ENCODE measurements at places on chromosomes 12 and 14. TPM values are rescaled to one million over a fixed set of nuclear protein-coding genes. Genes with fewer than 3 reads are reported as not detected.

DNA sequence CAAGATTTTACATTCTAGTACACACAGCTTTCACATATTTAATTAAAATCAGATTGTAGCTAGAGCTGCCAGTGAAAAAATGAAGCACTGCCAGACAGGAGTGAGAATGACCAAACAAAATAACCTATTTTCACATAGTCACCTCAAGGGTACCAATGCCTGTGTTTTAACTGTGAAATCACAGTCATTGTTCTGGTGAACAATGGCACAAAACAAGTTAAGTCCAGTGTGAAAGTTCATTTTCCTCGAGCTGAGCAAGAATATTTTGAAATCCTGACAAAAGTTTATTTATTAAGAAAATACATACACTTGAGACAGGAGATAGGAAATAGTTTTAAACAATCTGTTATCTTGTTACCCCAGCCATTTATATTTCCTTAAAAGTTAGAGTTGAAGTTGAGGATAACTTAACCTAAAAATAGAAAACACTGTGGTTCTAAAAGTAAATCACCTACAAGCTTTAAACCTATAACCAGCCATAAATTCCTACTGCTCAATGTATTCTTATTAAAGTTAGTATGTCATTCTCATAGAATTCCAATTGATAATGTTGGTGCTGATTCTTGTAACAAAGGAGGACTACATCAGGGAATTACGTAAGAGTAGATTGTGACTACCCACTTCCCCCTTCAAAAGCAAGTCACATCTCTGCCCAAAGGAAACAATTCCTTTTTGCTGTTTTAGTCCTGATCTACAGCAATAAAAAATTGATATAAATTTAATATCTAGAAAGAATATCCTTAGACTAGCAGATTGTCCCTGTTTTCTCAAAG is 15.9 kb downstream of the DENND5B start:
- peak; percentile 77 for DNase-seq

- DNase-seq, result peak; percentile 51
Observed at GRCh38 chr14:37623426-37623951, 28.1 kb downstream of the TTC6 start.

The CALCOCO1 gene
- total RNA-seq, result 234 TPM

- no peak for DNase-seq
Observed at GRCh38 chr12:53786411-53786810, 34.6 kb upstream of the CISTR start.

DNA sequence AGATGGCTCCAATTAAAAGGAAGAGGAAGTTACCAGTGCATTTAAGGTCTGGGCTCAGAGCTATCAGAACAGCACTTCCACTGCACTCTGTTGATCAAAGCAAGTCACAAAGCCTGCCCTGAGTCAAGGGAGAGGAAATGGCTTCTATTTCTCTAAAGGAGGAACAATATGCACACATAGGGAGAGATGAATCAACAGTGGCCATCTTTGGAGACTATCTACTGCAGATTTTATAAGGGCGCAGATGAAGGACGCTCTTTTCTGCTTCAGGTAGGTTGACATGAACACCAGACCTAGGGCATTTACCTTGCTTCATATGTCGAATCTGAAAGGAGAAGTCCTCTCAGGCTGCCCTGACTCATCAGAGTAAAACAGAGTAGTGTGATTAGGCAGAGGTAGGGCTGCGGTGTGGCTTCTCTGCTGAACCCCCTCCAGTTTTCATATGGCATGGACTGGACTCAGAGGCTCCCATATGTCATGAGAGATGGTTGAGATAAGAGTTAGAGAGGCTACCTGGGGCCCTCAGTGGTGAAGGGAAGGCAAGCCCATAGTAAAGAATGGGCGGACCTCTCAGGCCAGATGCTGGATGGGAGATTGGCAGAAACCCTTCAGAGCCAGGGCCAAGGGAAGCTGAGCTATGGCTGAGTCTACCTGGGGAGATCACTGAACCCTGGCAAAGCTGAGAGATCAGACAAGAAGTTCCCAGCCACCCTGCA is 84.4 kb downstream of the ARF6 start:
- no peak for DNase-seq

DNA sequence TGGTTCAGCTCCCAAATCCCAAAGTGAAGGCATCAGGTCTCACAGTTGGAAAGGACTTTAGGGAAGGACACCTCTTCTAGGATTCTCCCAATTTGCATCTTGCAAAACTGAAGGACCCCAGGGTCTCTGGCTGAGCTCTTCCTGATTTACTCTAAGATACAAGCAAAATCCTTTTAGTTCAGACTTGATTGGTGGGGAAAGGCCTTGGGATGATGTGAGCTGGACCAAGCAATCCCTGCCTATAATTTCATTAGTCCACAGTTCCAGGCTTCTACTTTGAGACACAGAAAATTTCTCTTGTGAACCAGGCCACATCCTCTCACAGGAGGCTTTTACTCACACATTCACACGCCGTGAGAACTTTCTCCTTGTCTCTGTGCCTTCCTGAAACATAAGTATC is 23.6 kb upstream of the VWF start:
- DNase-seq, result no peak

The PLCZ1 gene
- 0.18 TPM for total RNA-seq

DNA sequence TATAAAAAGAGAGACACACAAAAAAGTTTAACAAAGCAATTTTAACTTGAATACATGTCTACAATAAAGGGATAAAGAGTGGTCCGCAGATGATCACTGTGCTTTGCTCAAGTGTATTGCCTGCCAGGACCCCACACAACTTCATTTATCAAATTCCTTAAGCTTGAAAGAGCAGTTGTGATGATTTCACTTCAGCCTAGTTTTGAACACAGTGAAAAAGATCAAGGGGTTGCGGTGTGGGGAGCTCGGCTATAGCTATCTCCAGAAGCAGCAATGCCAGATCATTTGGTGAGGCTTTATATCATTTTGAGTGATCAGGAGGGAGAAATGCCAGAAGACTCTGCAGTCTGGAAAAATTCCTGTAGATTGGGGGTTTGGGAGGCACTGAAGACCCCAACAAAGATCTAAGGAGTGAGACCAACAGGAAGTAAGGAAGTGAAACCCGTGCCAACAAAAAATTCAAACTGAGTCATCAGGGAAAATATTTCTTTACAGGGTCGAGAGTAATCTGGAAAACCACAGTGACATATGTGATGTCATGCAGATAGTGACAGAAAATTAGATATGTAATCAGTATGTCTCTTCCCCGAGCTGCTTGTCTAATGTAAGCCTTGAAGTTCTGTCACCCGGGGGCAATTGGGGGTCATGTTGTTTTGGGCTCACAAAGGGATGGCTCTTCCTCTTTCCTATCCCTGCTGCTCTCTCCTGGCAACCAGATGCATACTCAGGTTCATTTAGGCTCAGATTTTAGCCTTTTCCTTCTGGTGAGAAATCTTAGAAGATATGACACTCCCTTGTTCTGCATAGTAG is 221.8 kb downstream of the MSRB3 start:
- DNase-seq, result peak; percentile 70

The PKP2 gene
- 0.45 TPM for total RNA-seq

GRCh38 chr14:31864937-31865855 is 211.9 kb upstream of the ARHGAP5 start:
- no peak for DNase-seq

DNA sequence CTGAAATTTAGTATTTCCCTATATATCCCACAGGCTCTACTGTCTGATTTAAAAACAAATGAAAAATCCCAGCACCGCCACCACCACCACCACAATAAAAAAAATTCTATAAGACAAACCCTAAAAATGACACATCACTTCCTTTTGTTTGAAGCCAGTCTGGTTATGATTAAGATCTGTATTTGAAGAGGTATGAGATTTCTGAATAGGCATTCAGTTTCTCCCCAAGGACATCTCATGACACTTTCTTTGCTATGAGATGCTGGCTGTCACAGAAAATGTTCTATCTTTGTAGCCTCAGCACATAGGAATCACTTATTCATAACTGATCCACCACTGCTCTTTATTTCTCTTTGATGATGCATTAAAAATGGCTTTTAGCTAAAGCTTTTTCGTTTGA is 1071.0 kb downstream of the SLC6A15 start:
- DNase-seq, result no peak

The NANOG gene
- 0.16 TPM for total RNA-seq

DNA sequence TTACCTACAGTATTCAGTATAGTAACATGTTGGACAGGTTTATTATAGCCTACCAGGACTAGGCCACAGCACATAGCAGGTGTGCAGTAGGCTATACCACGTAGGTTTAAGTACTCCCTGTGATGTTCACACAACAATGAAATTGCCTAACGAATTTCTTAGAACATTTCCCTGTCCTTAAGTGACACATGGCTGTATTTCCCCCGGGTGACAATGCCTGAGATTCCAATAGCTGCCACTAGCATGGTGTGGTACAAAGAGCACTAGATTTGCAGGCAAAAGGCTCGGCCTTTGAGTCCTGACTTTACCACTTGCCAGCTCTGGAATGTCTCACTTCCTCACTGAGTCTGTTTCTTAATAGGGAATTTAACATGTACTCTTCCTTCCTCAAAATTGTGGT is 19.7 kb downstream of the PTPN21 start:
- DNase-seq, result no peak

GRCh38 chr12:47556261-47557030 is 149.4 kb downstream of the RPAP3 start:
- no peak for DNase-seq

The IGFBP6 gene
- total RNA-seq, result 2,626 TPM

- no peak for DNase-seq
Observed at GRCh38 chr12:52256584-52256935, 17.9 kb upstream of the KRT86 start.

GRCh38 chr14:58151133-58152013 is 640 bp downstream of the ARMH4 start:
- DNase-seq, result peak; percentile 40

The FBLN5 gene
- total RNA-seq, result 56.8 TPM

DNA sequence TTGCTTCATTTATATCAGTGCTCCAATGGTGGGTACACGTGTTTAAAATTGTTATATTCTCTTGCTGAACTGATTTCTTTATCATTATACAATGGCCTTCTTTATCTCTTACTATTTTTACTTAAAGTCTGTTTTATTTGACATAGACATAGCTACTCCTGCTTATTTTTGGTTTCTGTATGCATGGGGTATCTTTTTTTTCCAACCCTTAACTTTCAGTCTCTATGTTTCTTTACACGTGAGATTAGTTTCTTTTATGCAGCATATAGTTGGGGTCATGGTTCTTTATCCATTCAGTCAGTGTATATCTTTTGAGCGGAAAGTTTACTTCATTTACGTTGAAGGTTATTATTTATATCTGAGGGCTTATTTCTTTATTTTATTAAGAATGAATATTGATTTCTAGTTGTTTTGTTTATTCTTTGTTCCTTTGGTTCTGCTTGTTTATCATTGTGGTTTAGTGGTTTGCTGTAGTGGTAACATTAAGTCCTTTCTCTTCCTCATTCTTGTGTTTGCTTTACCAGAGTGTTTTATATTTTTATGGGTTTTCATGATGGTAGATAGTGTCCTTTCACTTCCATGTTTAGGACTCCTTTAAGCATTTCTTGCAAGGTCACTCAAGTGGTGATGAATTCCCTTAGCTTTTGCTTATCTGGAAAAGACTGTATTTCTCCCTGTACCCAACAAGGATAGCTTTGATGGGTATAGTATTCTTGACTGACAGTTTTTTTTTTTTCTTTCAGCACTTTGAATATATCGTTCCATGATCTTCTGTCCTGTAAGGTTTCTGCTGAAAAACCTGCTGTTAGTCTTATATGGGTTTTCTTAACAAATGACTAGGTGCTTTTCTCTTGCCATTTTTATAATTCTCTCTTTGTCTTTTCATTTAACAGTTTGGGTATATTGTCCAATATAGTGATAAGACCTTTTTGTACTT is 38.3 kb upstream of the FAR2 start:
- no peak for DNase-seq

GRCh38 chr12:132144810-132145168 is 532 bp downstream of the NOC4L start:
- no peak for DNase-seq

DNA sequence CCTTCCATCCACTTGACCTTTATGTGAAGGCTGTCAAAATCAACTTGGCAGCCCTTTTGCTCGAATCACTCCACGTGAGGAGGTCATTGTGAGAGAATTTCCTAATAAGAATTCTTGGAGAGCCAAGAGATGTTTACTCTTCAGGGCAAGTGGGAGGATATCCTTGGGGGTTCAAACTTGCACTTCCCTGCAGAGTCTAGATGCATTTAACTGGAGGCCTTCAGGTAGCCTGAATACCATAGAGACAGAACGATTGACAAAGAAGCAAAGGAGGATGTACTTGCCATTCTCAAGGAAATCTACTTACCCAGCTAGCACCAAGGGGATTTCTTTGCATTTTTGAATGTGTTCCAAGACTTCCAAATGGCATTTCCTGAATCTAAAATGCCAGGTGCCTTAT is 1702.6 kb upstream of the FLRT2 start:
- no peak for DNase-seq

Measured in fibroblast of the aortic adventitia (primary cell).